Epithelial cell of esophagus (primary cell): ENCODE measurements at places on chromosomes 12 and 14.

DNA sequence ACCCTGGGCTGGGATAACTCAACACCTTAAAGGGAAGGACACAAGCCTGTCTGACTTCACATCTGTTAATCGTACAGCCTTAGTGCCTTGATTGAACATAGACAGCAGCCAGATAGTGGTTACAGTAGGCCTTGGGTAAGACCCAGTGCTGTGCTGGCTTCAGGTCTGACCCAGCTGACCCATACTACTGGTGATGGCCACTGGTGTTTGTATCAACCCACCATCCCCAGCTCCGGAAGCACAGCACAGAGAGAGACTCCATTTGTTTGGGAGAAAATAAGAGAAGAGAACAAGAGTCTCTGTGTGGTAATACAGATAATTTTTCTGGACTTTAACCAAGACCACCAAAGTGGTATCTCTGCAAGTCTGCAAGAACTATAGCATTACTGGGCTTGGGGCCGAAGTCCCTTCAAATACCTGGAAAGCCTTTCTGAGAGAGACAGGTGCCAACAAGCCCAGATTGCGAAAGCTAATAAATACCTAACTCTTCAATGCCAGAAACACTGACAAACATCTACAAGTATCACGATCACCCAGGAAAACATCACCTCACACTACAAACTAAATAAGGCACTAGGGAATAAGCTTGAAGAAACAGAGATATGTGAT, 330.1 kb upstream of the GARIN2 start:
- DNase-seq, result peak; percentile 78

DNA sequence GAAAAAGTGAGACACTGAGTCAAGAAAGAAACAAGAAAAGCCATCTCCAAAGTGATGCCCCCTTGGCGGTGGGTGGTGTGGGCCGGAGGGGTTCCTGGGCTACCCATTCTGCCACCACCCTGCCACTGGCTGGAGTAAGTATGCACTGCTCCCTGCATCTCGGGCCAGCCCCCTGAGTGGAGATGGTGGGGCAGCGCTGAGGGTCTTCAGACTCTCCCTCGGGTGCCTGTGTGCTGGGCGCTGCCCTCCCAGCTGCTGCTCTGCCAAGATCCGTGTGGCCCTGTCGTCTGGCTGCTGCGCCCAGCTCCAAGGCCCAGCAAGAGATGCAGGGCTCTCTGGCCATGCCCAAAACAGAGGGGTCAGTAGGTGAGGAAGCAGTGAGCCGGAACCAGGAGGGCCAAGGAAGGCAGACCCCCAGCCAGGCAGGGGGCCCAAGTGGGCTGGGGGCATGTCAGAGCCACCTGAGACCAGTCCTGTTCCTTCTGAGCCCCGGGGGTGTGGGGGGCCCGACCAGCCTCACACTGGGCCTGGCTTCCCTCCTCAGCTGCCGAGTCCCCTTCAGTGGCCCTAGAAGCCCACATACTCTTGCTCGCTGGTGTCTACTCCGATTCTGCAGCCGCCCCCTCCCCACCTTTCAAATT, 5.2 kb downstream of the GPR132 start:
- no peak for DNase-seq

GRCh38 chr14:101851736-101852405, 90.4 kb downstream of the PPP2R5C start:
- DNase-seq, result no peak

DNA sequence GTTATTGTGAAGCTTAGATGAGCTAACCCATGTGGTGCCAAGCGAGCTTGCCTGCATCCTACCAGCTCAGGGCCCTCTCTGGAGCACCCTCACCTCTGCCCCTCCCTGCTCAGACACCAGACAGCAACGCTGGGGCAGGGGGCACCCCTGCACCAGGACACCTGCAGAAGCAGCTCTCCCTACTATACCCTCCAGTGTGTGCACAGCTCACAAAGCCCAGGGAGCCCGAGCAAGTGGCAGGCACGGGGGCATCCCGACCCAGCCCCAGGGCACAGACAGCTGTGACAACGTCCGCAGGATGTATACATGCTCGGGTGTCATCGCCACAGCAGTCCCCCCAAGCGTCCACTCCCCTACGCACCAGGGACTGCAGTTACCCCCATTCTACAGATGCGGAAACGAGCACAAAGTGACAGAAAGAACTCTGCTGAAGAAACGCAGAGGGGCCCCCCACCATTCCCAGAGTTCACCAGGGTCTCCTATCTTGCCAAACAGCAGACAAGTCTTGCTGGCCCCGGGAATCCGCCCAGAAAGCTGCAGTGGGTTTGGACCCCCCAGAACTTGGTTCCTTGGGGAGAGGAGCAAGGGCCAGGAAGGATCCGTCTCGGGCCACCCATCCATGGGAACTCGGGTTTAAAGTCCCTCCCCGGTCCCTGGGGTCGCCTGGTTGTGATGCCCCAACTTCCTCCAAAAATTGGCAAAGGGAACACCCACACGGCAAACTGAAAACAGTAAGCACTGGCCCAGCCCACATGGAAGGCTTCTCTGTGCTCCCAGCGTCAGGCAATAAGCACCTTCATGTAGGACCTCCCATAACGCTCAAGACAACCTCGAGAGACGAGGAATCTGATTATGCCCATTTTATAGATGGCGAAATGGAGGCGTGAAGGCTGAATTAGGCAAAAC, 12.0 kb downstream of the NCOR2 start:
- DNase-seq, result no peak

DNA sequence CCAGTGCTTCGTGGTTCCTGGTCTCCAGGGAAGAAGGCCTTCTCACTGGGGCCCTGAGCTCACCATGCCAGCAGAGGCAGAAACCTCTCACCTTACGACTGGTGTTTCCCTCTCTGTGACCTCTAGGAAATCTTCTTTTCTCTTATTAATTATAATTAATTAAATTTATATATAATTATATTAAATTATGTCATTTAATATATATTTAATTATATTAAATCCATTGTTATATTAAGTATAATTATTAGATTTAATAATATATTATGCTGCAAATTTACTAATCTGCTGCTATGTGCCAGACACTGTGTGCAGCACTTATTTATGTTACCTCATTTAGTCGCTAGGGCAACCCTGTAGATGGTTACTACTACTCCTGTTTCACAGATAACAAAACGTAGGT, 70.3 kb upstream of the MBIP start:
- DNase-seq, result no peak

DNA sequence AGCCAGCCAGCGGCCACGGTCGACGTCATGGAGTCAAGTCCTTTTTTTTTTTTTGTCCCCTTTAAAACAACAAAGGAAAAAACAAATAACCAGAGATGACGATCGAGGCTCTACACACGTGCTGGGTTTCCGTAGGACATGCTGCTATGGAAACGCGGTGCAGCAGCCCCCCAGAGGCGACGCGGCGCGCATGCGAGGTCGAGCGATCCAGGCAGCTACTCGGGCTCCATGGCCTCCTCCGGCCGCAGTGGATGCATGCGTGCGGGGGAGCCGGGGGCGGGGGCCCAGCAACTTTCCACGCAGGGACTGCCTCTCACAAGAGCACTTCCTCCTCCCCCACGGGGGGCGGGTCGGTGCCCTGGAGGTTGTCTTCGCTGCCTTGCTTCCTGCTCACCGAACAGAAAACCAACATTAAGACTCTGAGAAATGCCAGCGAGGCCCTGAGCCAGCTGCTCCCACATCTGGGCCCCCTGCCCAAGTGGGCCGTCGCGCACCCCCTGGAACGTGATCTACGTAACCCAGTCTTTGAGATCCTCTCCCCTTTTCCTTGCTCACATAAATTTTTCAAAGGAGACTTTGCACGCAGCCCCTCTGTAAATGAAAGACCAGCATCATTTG, 30.7 kb downstream of the P2RX4 start:
- no peak for DNase-seq
